Activated CD4-positive, alpha-beta T cell treated with anti-CD3 and anti-CD28 coated beads, Interleukin-2, amount 50 U/mL, for 4 hours (primary cell): ENCODE measurements at places on chromosomes 4 and X.

- no peak for DNase-seq
These were observed 24.2 kb upstream of the EXOC1L start for GRCh38 chr4:55795341-55795740.

DNA sequence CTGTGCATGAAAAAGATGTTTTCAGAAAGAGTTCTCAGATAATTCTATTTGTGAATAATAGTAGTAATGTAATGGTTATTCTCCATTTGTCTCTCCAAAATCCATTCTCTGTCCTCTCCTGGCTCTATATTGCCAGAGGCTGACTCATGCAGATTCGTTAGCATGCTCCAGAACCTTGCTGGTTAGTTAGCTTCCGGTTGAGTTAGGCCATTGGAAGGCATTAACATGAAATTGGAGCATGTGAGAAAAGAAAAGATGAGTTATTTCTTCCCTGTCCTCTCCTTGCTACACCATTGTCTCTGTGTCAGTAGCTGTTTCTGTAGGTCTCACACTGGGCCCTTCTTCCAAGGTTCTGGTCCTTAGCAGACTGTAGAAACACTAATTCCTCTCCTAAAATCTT lies 23.5 kb upstream of the PRDM8 start:
- DNase-seq = no peak

GRCh38 chrX:113399506-113400192 lies 559.0 kb upstream of the AMOT start:
- DNase-seq = no peak

- no peak for DNase-seq
These were observed 68.8 kb downstream of the RTL5 start for GRCh38 chrX:72062916-72063315.

DNA sequence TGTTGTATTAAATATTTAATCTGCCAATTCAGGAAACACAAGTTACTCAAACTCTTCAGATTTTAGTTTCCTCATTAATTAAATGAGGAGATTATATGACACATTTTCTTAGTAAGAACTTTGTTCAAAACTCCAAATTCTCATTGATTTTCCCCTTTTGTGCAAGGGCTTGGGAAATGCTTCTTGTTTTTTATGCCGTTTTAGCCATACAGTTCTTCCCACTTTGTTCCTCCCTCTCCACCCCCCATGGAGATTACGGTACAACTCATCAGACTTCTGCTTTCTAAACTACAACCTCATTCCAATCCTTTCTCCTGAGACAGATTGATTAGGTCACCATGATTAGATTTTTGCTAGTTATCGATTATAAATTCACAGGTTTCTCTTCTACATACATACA lies 10.9 kb upstream of the BBS7 start:
- DNase-seq = no peak

- DNase-seq = no peak
These were observed 76.1 kb downstream of the KLHL8 start for GRCh38 chr4:87144356-87144755.

GRCh38 chr4:48141048-48141447 lies 7.0 kb upstream of the TXK start:
- DNase-seq = no peak

DNA sequence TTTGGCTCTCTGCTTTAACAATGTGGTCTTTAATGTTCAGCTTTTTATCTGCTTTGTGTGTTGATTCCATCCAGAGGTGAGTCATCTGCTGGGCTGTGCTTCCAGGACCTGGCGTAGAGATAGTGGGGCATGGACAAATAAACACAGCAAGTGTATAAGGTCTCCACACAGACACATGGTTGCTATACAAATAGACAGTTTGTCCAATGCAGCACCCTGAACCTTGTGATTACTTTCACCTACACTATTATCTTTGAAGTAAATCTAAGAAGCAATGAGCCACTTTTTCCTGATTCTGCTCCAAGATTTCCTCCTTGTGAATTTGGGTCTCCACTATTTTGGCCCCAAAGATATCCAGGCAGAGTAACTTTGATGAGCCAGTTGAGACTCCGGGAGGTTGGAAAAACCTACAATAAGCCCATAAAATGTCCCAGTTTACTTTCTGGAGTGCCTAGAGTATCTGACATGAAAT lies 12.1 kb downstream of the PPARGC1A start:
- DNase-seq = no peak

- DNase-seq = no peak
These were observed 17.1 kb upstream of the MECP2 start for GRCh38 chrX:154114652-154115051.

DNA sequence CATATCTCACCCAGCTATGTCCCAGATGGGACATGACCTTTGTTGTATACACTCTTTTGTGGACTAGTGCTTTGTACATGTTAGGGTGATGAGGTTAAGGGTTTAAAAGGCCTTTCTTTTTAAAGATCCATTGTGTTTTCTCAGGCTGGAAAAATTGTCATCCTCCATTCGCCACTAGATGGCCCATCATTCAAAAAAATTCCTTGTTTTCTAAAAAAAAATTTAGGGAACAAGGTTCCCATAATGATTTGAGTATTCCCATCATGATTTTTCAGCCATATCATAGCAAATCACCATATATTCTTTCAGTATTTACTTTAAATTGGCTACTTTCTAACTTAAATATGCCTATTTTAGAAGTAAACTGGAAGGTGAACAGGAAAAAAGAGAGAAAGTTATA lies 91.9 kb upstream of the TMEM164 start:
- no peak for DNase-seq

GRCh38 chr4:91764085-91764484 lies 539.7 kb upstream of the GRID2 start:
- no peak for DNase-seq

DNA sequence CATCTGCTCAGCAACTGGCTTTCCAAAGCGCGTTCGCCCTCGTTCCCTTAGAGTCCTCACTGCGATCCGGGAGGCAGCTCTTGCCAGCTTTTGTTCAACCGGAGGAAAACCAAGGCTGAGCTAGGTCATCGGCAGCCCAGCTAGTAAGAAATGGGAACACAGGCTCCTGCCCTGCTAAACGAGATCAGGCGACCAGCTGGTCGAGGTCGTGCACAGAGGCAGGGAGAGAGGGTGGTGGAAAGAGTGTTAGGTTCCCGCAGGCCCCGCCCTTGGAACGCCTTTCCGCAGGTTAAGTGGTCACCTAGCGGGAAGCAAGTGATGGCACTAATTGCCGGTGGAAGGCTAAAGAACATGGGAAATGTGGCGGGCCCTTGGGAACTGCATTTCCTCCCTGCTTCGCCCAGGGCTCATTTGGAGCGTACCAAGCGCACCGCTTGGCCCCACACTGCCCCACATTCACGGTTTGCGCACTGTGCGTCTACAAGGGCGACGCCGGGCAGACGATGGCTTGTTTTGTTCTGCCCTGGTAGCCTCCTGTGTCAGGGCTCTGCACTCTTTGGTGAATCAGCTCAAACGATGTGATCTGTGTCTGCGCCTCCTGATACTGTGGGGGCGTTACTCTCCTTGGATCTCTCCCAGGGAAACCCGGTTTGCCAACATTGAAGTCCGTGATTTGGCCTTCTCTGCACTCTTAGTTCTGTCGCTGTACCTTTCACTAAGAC lies 7.2 kb upstream of the PRDM8 start:
- DNase-seq = no peak

DNA sequence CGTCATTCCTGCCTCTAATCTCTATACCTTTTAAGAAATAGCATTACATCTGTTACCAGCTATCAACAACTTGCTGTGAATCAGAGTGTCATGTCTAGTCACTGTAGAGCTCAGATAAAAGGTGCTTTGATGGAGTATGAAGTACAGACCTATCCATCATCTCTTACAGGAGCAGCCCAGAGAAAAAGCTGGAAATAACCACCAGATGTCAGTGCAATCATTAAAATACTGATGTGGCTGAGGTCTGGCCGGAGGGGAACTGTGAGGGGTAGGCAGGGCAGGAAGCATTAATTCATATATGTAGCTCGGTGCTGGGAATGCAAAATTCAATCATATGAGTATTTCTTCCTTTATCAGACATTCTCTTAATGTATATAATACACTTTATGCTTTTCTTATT lies 100.6 kb downstream of the AKAP4 start:
- DNase-seq = no peak

- no peak for DNase-seq
These were observed 280.3 kb downstream of the ARAP2 start for GRCh38 chr4:35963974-35964515.

GRCh38 chr4:145536044-145536443 lies 54.4 kb downstream of the SMAD1 start:
- no peak for DNase-seq

GRCh38 chrX:31546126-31546525 lies 474.3 kb upstream of the FTHL17 start:
- DNase-seq = no peak

DNA sequence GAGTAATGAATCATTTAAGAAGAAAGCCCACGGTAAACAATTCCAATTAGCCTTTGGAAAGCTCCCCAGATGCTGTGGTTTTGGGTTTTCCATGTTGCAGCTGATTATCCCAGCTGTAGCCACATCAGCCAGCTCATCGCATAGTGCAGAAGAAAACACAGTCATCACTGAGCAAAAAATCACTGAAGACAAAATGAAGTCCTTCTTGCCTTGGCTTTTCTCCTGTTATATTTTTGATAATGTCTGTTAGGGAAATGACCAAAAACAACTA lies 193.0 kb upstream of the C1QTNF7 start:
- no peak for DNase-seq

GRCh38 chr4:113756005-113756410 lies 5.5 kb downstream of the CAMK2D start:
- no peak for DNase-seq

GRCh38 chr4:16496501-16496900 lies 270.2 kb upstream of the TAPT1 start:
- no peak for DNase-seq

DNA sequence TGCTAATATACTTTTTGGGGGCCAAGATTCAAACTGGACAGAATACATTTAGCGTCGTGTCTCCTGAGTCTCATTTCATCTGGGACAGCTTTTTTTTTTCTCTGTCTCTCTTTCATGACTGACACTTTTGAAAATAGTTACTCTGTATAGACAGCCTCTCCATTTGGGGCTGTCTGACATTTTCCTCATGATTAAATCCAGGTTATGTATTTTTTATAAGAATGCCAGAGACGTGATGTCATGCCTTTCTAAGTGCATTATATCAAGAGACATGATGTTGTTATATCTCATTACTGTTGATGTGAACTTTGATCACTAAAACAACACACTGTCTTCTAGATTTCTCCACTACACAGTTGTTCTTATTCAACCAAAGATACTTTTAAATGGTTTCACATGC lies 199.0 kb downstream of the BANK1 start:
- DNase-seq = no peak

DNA sequence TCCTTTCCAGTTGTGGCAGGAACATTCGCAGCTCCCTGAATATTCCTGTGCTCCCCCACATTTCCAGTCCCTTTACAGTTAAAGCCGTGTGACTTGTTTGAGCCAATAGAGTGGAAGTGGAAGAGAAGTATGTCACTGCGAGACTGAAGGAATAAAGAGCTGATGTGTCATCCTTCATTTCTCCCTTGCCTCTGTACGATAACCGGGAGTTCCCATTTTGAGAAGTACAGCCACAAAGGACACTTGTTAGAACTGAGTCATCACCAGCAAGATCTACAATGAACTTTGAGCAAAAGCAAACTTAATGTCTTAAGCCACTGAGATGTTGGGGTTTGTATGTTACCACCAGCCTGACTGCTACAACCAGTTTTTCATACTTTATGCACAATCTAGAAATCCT lies 92.3 kb downstream of the SPRY1 start:
- DNase-seq = no peak

DNA sequence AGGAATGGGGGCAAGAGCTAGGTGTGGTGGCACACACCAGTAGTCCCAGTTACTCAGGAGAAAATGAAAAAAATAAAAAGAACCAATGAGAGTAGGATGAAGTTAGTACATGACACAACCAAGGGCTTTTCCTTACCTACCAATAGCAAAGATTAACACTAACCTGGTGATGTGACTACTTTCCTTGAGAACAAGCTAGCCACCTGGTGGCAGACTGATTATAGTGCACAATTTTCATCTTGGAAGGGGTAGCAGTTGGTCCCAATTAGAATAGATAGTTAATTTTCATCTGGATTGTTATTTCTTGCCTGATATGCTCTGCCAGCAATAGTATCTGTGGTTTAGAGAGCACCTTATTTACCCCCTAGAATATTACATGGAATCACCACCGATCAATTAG lies 1216.8 kb upstream of the PABPC4L start:
- no peak for DNase-seq

- no peak for DNase-seq
These were observed 94.8 kb downstream of the MBNL3 start for GRCh38 chrX:132393992-132394391.

- DNase-seq = no peak
These were observed 212.5 kb downstream of the SPATA18 start for GRCh38 chr4:52263607-52264006.

- no peak for DNase-seq
These were observed 29.8 kb downstream of the ACOX3 start for GRCh38 chr4:8410641-8411271.

- DNase-seq = no peak
These were observed 206.3 kb upstream of the ANXA3 start for GRCh38 chr4:78345237-78345636.

DNA sequence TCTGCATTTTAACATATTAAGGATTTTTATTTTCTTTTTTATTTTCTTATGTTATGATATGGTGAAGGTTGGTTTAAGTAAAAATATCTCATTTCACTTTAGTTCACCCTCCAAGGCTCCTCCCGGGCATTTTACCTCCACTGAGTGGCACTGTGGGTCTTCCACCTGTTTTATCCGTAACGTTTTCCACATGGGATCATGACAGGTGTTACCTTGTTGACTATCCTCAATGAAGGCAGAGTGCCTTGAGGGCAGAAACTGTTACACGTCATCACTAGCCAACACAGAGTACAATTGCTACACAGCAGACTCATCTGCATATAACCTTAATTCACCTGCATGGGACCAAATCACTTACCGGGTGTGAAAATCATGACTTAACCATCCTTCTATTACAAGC lies 105.8 kb downstream of the GEMIN8 start:
- DNase-seq = no peak

GRCh38 chr4:137521053-137521452 lies 11.2 kb downstream of the PCDH18 start:
- no peak for DNase-seq

GRCh38 chrX:85994797-85995196 lies 52.6 kb downstream of the CHM start:
- DNase-seq = no peak

GRCh38 chrX:47595716-47596251 lies 13.5 kb downstream of the TIMP1 start:
- DNase-seq = no peak

DNA sequence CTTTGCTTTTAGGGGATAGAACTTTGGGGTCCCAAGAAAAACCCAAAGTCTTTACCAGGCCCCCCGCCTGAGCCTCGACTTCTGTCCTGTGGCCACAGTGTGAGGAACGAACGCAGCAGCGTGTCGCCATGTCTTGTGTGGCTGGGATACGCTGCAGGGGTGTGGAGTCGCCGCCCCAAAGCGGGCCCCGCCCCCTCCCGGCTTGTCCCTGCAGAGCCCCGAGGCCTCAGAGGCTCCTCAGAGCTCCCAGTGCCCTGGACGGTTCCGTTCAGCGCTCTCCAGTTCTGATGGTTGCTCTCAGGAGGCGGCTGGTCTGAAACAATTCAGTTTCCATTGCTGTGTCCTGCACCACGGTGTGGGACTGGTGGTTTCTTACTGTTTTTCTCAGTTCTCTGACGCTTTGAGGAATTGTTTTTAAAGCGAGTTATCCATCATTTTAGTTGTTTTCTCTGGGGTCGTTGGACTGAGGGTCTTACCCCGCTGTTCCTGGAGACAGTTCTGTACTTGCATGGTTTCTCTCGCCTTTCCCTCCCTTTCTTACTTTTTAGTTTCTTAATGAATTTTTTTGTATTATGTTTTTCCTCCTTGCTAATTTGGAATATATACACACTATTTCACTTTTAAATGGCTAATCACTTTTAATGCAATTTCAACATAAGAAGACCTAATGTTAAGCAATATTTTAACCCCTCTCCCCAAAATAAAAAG lies 1.6 kb upstream of the IDUA start:
- peak; percentile 60 for DNase-seq
